ENCODE measurements at places on chromosomes 5 and 9.

DNA sequence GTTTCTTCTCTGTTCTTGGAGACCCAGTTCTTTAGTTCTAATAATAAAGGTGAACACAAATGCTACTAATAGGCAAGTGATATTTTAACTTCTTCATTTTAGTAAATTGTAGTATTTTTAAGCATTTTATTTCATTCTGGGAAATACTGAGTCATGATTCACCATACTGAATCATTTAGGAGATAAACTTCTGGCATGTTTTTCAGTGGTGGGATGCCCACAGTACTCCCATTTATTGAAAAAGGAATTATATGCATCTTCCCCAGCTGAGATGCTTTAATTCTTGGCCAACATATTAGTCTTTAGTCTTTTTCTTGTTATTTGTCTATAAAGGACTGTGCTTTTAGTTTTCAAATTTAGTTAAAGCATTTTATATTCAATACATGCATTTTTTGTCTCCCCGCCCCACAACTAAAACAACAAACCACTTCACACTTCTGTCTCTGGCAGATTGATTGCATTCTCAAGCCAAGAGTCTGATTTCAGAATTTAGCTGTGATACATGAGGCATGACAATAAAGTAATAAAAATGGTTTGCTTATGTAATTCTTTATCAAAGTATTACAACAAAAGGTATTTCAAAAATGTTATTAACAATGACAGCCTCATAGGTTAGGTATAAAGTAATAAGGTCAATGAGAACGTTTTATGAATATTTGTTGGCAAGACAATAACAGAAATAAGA is 125.2 kb upstream of the CDH18 start:
- DNase-seq, result no peak

DNA sequence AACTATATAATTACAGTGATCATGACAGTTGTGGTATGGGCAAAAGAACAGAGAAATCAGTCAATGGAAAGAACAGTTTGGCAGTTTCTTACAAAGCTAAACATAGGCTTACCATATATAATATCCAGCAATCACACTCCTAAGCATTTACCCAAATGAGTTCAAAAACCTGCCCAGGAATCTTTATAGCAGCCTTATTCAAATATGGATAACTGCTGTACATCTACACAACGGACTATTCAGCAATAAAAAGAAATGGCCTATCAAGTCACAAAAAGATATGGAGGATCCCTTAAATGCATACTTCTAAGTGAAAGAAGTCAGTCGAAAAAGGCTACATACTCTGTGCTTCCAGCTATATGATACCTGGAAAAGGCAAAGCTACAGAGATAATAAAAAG is 36.6 kb downstream of the ERMP1 start:
- DNase-seq, result no peak

- DNase-seq, result no peak
Observed at GRCh38 chr5:150364004-150364403, 6.5 kb downstream of the TCOF1 start.

GRCh38 chr9:72575666-72576065 is 54.3 kb downstream of the TMC1 start:
- no peak for DNase-seq

GRCh38 chr9:129888293-129889121 is 53.2 kb downstream of the USP20 start:
- no peak for DNase-seq

- no peak for DNase-seq
Observed at GRCh38 chr5:140524003-140524402, 23.5 kb upstream of the EIF4EBP3 start.

DNA sequence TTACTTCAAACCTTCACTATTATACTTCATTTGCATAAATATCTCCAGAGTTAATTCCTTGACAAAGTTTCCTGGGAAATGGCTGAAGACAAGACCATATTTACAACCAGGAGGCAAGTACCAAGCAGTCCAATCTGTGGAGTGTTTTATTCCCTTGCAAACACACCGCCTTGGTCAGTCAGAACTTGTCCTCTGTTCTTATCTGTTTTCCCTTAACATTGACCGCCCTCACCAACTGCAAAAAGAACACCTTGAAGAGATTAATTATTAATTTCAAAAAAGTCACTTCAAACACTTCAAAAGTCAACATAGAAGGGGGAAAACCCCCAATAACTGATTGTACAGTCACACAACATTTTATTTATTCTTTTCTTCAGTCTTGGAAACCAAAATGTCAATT is 269.0 kb upstream of the RGMB start:
- DNase-seq, result no peak

Data from Daoy (cell line).